ENCODE measurements at places on chromosomes 3 and 15. TPM values are rescaled to one million over a fixed set of nuclear protein-coding genes. Genes with fewer than 3 reads are reported as not detected.
A peak's percentile ranks its signal among the peaks of the same experiment; 100 is the strongest.

DNA sequence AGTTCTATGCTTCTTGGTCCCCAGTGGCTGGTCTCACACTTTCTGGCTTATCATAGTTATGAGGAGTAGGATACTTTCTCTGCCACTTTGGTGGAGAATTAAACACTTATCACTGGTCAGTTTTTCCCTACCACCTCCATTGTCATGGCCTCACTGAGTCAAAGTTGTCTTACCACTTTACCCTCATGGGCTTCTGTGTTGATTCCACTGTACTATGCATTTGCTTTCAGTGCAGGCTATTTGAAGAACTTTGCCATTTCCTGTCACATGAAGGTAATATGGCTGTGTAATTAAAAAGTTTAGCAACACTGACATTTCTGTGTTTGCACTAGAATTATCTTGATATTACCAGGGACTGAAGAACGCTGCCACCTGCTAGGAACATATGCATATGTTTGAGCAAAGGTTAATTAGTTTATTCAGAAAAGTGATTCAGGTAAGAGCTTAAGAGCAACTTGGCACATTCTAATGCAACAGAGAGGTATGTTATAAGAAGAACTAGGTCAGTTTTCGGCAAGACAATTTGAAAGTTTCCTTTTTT, 377.3 kb downstream of the PDCD6IP start:
- H3K27ac ChIP-seq, result no peak overlapping the region
- no peak overlapping the region for H3K4me3 ChIP-seq
- no peaks in the 10 kb centered on the region for H3K36me3 ChIP-seq
- H3K4me1 ChIP-seq, result no peaks in the 10 kb centered on the region

DNA sequence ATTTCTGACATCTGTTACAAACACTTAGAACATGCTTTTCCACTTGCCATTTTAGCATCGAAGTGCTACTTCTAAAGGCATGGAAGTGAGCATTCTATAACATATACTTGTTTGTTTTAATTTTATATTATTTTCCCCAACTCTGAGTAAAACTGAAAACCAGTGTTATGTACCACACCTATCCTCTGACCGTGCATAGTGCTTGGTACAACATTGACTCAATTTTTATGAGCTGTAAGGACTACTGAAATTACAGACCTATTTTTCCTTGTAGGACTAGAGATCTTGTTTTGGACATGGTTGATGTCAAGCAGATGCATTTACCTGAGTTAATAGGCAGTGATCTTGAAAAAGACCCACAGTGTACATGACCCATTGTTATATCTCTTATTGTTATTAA, 51.5 kb upstream of the CCNB2 start:
- H3K4me1 ChIP-seq, result no peaks in the 10 kb centered on the region
- H3K27ac ChIP-seq, result no peak overlapping the region
- no peak overlapping the region for H3K4me3 ChIP-seq
- no peaks in the 10 kb centered on the region for H3K27me3 ChIP-seq
- H3K36me3 ChIP-seq, result peaks cover 11% of the 10 kb centered on the region

GRCh38 chr3:51998774-51999173, 3.1 kb upstream of the RPL29 start:
- H3K36me3 ChIP-seq, result no peaks in the 10 kb centered on the region
- no peaks in the 10 kb centered on the region for H3K27me3 ChIP-seq
- DNase-seq, result no peak
- no peak overlapping the region for H3K4me3 ChIP-seq
- no peak overlapping the region for H3K27ac ChIP-seq

DNA sequence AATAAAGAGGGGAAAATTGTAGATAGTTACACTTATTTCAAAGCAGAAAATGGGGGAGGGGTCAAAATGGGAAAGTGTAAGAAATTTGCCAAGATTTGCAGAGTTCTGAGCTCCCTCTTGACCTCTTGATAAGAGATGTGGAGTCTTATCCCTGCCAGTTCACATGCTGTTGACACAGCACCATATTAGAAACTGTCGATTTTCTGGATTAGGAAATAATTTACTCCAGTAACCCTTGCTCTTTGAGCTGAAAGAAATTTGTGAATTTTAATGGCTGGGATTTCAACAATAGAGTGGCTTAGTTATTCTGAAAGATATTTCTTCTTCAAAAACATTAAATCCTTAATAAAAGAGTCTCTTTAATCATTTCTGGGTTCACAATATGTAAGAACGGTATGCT, 306.2 kb upstream of the CNTN4 start:
- no peaks in the 10 kb centered on the region for H3K36me3 ChIP-seq
- DNase-seq, result no peak
- H3K4me1 ChIP-seq, result no peaks in the 10 kb centered on the region
- H3K27me3 ChIP-seq, result no peaks in the 10 kb centered on the region
- H3K27ac ChIP-seq, result no peak overlapping the region
- no peak overlapping the region for H3K4me3 ChIP-seq

Gene PLA2G4D
- total RNA-seq, result not detected

DNA sequence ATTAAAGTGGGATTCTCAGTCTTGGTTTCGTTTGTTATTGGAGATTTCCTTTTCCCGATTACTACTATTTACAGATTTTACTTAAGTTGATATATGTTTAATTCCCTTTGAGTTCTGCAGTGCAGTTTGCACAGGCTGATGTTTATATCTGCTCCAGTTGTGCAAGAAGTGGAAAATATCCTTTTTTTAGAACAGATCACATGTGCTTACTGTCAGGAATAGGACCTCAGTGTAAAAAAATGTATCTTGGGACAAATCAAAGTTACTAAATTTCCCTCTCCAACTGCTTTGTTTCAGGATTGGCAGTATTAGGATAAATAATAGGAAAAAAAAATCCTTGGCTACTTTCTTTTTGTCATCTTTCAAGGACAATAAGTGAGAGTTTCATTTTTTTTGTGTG, 6.9 kb downstream of the MITF start:
- H3K36me3 ChIP-seq, result no peaks in the 10 kb centered on the region
- no peaks in the 10 kb centered on the region for H3K27me3 ChIP-seq
- DNase-seq, result no peak
- no peak overlapping the region for H3K27ac ChIP-seq
- peaks cover 7% of the 10 kb centered on the region for H3K4me1 ChIP-seq
- no peak overlapping the region for H3K4me3 ChIP-seq

GRCh38 chr3:136262559-136262958, 12.4 kb downstream of the PCCB start:
- no peak overlapping the region for H3K4me3 ChIP-seq
- no peak overlapping the region for H3K27ac ChIP-seq
- H3K27me3 ChIP-seq, result no peaks in the 10 kb centered on the region
- peaks cover 12% of the 10 kb centered on the region for H3K36me3 ChIP-seq

- DNase-seq, result no peak
- H3K27ac ChIP-seq, result no peak overlapping the region
- H3K27me3 ChIP-seq, result no peaks in the 10 kb centered on the region
- no peak overlapping the region for H3K4me3 ChIP-seq
- no peaks in the 10 kb centered on the region for H3K36me3 ChIP-seq
Measured at GRCh38 chr15:64806509-64806908, 18.9 kb downstream of the PIF1 start.

DNA sequence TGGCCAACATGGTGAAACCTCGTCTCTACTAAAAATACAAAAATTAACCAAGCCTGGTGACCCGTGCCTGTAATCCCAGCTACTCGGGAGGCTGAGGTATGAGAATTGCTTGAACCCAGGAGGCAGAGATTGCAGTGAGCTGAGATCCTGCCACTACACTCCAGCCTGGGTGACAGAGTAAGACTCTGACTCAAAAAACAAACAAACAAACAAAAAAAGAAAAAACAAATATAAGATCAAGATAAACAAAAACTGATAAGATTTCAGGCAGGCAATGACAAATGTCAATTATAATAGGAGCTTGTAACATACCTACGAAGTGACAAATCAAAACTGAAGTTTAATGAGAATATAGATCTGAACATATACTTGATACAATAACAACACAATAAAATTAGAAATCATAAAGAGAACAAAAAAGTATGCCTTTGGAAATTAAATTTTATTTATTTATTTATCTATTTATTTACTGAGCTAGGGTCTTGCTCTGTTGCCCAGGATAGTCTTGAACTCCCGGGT, 70.4 kb downstream of the FAIM start:
- H3K4me1 ChIP-seq, result peaks cover 33% of the 10 kb centered on the region
- no peak for DNase-seq
- no peaks in the 10 kb centered on the region for H3K27me3 ChIP-seq
- no peak overlapping the region for H3K27ac ChIP-seq
- H3K4me3 ChIP-seq, result no peak overlapping the region
- no peaks in the 10 kb centered on the region for H3K36me3 ChIP-seq

- no peaks in the 10 kb centered on the region for H3K27me3 ChIP-seq
- no peaks in the 10 kb centered on the region for H3K36me3 ChIP-seq
- H3K27ac ChIP-seq, result no peak overlapping the region
- no peak overlapping the region for H3K4me3 ChIP-seq
- DNase-seq, result no peak
Measured at GRCh38 chr15:68511073-68511991, 67.5 kb upstream of the CORO2B start.

- no peak overlapping the region for H3K4me3 ChIP-seq
- DNase-seq, result no peak
Measured at GRCh38 chr3:46719735-46720271, 2.1 kb upstream of the PRSS50 start.

DNA sequence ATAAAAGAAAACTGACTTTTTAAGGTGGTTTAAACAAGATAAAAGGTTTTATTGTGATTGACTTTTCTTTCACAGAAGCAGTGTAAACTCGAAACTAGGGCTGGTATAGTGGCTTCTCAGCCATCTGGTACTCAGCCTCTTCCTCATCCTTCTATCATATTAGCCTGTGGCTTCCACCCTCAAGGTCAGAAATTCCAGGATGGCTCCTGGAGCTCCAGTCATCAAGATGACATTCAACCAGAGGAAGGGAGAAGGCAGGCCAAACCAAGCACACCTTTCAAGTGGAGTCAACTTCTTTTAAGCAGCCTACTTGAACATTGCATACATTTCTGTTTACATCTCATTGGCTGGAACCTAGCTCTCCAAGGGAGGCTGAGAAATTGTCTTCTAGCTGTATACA, 1.3 kb upstream of the MESD start:
- H3K4me3 ChIP-seq, result no peak overlapping the region
- no peaks in the 10 kb centered on the region for H3K36me3 ChIP-seq

Gene SLC12A1
- total RNA-seq, result not detected

- H3K36me3 ChIP-seq, result no peaks in the 10 kb centered on the region
- no peaks in the 10 kb centered on the region for H3K27me3 ChIP-seq
- no peak overlapping the region for H3K27ac ChIP-seq
Measured at GRCh38 chr3:3778641-3779270, 20.5 kb upstream of the LRRN1 start.

Gene EPHB3
- 7.9 TPM for total RNA-seq

GRCh38 chr15:82919231-82919886, 33.2 kb downstream of the HOMER2 start:
- H3K36me3 ChIP-seq, result no peaks in the 10 kb centered on the region
- H3K27me3 ChIP-seq, result no peaks in the 10 kb centered on the region
- H3K4me3 ChIP-seq, result no peak overlapping the region
- H3K27ac ChIP-seq, result peak overlapping the region; percentile 97
- H3K4me1 ChIP-seq, result peaks cover 97% of the 10 kb centered on the region

Gene NANOGP8
- not detected for total RNA-seq

Gene GOLGA8S
- total RNA-seq, result under 0.01 TPM

DNA sequence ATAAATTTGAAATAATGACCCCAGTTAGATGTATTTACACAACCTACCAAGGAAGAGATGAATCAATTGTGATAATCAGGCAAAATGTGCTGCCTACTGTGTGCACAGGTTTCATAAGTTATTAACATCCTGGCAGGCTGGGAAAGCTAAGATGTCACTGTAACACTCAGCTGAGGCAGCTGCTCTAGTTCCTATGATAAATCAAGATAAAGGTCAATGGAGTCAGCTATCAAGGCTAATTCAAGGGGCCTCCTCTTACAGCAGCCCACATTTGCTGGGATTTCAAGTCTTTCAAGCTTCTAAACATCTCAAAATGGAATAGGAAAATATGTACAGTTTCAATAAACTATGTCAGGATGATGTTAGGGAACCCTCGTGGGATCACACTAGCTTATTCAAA, 70.7 kb upstream of the PYGO1 start:
- no peaks in the 10 kb centered on the region for H3K36me3 ChIP-seq
- no peak overlapping the region for H3K27ac ChIP-seq
- no peak overlapping the region for H3K4me3 ChIP-seq

DNA sequence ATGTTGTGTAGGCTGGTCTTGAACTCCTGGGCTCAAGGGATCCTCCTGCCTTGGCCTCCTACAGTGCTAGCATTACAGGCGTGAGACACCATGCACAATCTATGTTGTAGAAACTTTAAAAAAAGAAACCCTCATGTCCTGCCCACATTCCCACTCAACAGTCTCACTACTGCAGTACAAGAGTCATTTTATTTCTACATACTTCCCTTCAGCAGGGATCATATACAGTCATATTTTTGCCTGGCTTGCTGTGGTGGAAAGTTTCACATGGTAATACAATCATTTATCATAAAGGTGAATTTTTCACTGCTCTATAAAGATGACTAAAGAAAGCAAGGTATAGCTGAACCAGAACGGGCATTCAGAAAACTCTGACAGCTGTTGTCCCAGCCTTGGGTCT, 53.8 kb upstream of the PIK3CB start:
- no peaks in the 10 kb centered on the region for H3K4me1 ChIP-seq
- H3K36me3 ChIP-seq, result no peaks in the 10 kb centered on the region

- H3K4me3 ChIP-seq, result no peak overlapping the region
- no peak overlapping the region for H3K27ac ChIP-seq
- H3K36me3 ChIP-seq, result no peaks in the 10 kb centered on the region
- no peaks in the 10 kb centered on the region for H3K27me3 ChIP-seq
- no peak for DNase-seq
- peaks cover 12% of the 10 kb centered on the region for H3K4me1 ChIP-seq
Measured at GRCh38 chr3:42790714-42791229, 13.5 kb downstream of the HIGD1A start.

Gene CHST14
- 8.6 TPM for total RNA-seq

- no peak overlapping the region for H3K27ac ChIP-seq
- H3K4me3 ChIP-seq, result no peak overlapping the region
- no peaks in the 10 kb centered on the region for H3K36me3 ChIP-seq
- no peaks in the 10 kb centered on the region for H3K27me3 ChIP-seq
- H3K4me1 ChIP-seq, result no peaks in the 10 kb centered on the region
Measured at GRCh38 chr3:10550705-10551104, 45.3 kb upstream of the ATP2B2 start.

DNA sequence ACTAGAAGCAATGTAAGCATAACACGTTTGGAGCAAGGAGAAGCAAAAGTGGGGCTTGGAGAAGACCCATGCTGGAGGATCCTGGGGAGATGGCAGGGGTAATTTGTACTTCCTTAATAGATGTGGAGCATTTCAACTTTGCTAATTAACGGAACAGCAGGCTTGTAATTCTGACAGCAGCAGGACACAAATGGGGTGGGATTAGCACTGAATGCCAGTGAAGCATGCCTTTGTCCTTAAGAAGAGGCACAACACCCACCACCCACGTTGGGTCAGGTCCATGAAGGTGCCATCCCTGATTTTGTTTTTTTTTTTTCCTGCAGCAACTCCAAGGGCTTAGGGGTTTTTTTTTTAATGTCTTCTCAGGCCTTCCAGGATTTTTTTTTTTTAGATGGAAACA, 231.9 kb upstream of the ROPN1 start:
- no peak overlapping the region for H3K4me3 ChIP-seq
- no peaks in the 10 kb centered on the region for H3K27me3 ChIP-seq
- no peak for DNase-seq
- no peaks in the 10 kb centered on the region for H3K4me1 ChIP-seq
- H3K36me3 ChIP-seq, result no peaks in the 10 kb centered on the region

Data from body of pancreas (tissue), 4 donors.